Right lung (tissue), 10 donors: ENCODE measurements at places on chromosomes 13 and 19.

DNA sequence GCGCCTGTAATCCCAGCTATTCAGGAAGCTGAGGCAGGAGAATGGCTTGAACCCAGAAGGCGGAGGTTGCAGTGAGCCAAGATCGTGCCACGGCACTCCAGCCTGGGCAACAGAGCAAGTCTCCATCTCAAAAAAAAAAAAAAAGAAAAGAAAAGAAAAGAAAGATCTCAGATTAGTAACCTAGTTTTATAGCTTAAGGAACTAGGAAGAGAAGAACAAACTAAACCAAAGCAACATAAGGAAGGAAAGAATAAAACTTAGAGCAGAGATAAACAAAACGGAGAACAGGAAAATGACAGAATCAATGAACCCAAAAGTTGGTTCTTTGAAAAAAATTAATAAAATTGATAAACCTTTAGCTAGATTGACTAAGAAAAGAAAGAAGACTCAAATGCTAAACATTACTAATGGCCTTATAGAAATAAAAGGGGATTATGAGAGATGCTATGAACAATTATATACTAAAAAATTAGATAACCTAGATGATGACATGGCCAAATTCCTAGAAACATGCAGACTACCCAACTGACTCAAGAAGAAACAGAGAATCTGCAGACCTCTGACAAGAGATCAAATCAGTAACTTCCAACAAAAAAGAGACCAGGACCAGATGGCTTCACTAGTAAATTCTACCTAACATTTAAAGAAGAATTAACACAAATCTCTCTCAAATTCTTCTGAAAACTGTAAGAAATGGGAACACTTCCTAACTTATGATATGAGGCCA, 68.2 kb downstream of the CDADC1 start:
- no peak for DNase-seq

DNA sequence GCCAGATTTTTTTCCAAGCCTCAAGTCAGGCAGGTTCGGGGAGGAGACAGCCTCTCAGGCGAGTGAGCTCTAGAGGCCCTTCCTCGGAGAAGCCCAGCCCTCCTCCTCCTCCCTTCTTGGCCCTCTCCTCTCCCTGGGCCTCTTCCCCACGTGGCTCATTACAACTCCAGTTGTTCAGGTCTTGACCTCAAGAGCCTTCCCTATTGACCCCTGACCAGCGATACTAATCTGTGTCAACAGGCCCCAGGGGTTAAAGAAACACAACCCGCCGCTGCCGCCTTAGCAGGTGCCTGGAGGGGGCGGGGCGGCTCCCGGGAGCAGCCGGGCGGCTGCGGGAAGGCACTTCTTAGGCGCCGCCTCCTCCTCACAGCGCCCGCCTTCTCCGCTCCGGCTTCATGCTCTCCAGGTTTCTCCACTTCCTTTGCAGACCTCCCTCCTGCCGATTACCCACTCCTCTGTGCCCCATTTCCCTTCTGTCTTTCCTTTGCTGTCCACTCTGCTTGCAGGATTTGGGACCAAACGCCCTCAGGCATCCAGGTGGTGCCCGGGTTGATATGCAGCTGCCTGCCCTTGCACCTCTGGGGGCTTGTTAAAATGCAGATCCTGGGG, 51.0 kb downstream of the LYL1 start:
- DNase-seq: peak; percentile 52

GRCh38 chr13:50080203-50080910, 65.1 kb downstream of the KCNRG start:
- DNase-seq: peak; percentile 61

DNA sequence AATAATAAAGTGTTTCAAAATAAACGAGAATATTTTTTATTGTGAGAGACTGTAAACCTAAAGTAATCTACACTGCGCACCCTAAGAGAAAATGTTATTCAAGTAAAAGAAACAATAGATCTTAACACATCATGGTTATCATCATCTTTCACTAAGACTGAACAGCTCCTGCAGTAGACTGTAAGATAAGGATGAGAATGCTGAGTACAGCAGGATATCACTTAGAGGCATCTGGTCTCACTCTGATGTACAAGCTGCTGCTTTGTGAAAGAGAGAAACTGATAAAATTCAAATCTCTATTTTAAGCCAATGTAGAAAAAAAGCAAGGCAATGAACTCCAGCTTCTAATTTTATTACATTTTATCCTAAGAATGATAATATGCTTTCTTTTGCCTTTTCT, 261.7 kb upstream of the HTR2A start:
- DNase-seq: no peak

DNA sequence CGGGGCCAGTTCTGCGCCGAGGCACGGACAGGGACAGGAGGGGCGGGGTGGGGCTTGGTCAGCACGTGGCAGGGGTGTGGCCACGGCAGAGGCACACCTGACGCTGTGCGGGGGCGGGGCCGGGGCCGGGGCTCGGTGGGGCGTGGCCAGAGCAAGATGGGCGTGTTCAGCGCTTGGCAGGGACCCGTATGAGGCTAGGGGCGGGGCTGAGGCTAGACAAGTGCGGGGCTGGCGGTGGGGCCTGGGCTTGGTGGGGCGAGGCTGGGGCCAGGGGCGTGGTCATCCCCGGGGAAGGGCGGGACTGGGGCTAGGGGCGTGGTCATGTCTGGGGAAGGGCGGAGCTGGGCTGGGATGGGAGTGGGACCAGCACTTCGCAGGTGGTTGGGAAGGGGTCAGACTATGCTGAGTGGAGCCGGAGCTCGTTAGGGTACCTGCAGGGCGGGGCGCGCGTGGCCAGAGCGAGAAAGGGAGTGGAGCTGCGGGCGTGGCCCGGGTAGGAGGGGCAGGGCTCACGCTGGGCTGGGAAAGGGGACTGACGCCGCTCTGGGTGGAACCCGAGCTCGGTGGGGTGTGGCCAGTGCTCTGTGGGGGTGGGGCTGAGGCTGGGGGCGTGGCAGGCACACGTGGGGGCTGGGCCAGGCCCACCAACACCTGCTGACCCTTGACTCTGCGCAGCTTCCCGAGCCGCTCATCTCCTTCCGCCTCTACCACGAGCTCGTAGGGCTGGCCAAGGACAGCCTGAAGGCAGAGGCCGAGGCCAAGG, 12.8 kb downstream of the POLR2E start:
- no peak for DNase-seq
